ENCODE measurements at places on chromosomes 12 and 14.
A peak's percentile ranks its signal among the peaks of the same experiment; 100 is the strongest.

- no peak for DNase-seq
Observed at GRCh38 chr12:91103101-91103500, 8.2 kb downstream of the LUM start.

DNA sequence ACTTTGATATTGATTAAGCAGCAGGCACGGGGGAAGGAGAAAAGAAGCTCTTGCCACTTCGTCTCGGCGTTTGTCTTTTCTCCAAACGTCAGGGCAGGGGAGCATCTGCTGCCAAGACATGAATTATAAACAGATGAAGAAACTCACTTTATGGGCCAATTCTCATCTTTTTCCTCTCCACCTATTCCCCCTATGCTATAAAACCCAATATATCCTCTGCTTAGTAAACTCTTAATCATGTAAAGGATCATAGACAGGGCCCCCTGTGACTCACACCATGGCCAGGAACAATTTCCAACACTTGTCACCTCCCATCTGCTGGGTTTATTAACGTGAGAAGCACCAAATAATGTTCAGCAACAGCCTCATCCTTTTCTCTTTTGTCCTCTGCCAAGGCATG, 1092.1 kb upstream of the TMEM132C start:
- no peak for DNase-seq

DNA sequence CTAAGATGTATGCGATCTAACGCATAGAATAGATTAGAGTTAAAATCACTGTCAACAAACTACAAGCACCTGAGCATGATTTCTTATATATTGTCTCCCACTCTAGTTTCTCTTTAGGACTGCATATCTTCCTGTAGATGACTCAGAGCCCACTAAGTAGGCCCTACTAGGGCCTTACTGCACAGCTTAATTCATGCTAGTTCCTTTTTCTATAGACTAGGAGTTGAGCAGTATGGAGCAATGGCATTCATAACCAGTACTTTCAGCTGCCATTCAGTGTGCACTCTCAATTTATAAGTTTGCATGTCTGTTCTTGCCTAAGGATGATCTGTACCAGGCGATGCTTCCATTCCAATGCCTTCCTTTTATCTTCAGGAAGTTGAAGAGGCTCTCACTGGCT, 103.5 kb downstream of the METTL25 start:
- DNase-seq: no peak

GRCh38 chr12:116735951-116736599, 1.8 kb downstream of the SPRING1 start:
- peak; percentile 41 for DNase-seq

GRCh38 chr14:68041876-68042354, 222.3 kb downstream of the RAD51B start:
- peak; percentile 8 for DNase-seq

- no peak for DNase-seq
Observed at GRCh38 chr14:23358553-23359166, 6.0 kb upstream of the SLC22A17 start.

DNA sequence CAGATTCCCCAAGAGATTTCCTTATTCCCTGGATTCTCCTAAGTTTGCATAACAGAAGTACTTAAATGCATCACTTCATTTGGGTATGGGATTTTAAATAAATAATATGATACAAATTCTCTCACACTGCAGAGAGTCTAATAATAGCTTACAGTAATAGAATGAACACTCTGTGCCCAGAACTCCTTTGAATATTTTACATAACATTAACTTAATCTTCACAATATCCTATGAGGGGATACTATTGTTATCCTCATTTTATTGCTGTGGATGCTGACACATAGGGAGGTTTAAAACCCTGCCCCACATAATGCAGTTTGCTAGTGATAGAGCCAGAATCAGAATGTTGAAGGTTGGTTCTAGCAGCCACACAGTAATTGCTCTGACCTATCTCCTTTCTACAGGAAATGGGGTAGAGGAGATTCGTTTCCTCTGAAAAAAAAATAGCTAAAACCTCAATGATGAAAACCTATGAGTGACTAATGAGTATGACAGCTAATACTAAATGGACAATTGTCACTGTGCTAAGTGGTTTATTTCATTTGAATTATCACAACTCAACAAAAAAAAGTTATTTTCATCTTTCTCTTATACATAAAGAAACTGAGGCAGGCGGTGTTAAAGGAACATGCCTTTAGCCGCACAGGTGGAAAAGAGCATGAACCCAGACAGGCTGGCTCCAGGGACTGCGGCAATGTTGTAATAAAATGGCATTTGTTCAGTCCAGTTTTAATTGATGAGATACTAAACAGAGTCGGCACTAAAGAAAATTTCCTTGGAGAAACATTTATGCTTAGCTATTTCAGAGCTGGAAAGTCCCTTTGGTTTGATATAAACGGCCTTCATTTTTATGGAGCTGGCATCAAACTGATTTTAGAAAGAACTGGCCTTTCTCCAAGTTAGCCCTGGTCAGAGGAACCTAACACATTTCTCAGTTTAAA, 880.9 kb downstream of the NRXN3 start:
- no peak for DNase-seq

GRCh38 chr14:22928237-22929103, 706 bp downstream of the PRMT5 start:
- no peak for DNase-seq

GRCh38 chr12:71746974-71747611, 7.6 kb upstream of the RAB21 start:
- peak; percentile 67 for DNase-seq

DNA sequence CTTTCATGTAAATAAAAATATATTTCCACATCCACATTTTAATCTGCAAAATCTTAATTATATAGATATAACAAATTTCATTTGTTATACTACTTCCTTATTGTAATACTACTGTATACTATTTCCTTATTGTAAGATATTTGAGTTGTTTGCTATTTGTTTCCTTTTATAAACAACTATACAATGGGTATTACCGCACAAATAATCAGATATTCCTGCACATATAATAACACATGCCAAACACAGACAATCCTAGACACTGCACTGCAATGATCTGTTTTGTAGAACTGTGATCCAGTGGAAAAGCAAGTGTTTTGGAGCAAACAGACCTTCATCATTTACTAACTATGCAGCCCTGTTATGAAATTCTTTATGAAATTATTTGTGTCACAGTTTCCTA, 30.5 kb downstream of the PRKD1 start:
- DNase-seq: no peak

DNA sequence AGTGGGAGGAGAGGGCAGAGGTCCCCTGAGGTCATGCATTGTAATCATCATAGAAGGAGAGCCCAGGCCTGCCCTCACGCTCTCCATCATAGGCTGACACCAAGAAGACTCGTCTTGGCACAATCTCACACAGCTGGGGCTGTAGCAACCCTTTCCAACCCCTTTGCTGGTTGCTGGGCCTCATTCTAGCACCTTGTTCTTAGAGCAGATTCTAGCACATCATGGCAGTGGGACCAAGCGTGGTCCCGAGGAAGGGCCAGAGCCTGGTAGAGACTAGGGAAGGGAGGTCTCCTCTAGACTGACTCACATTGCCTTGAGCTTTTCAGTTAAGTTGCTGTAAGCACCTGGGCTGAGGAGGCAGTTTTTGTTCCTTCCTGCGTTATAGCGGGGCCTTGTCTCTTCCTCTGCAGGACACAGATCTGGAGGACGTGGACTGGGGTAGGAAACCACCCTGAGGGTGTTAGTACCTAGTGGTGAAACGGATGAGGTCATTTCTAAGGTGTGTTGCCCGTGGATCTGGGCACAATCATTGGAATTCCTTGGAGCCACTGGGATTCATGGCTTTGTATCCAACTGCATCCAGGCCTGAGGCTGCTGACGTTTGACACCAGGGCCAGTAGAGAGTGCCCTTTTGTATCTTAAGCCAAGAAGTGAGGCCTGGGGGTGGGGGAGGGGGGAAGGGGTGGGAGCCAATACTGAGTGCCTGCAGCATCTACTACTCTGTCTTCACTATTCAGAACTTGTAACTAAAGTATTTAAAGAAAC, 19.9 kb downstream of the RPS6KL1 start:
- DNase-seq: no peak

DNA sequence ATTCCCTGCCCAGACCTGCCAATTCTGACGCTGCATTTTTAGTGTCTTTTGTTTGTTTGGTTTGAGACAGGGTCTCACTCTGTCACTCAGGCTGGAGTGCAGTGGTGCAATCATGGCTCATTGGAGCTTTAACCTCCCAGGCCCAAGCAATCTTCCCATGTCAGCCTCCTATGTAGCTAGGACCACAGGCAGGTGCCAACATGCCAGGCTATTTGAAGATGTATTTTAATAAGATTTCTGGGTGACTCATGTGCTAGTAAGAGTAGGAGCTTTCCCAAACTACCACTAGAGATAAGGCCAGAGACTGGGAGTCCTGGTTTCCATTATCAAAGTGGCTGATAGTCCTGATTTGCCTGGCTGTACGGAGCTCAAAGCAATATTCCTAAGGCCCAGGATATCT, 693.3 kb downstream of the MED13L start:
- no peak for DNase-seq

DNA sequence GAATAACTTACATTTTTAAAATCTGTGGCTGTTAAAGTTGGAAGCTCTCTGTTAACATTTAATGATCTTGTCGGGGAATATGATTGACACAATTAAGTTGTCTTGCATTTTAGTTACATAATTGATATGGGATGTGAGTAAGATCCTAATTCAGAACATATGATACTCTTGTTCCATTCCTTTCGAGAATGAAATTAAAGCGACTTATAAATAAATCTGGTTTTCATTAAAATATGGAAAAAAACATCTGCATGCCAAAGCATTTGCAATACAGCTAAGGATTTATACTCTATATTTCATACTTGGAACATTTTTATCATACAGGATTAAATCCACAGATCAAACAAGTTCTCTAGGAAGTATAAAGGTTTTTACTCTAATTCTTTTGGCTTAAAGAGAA, 52.0 kb downstream of the SLC38A6 start:
- no peak for DNase-seq

- no peak for DNase-seq
Observed at GRCh38 chr14:72932893-72933292, 6.6 kb downstream of the DCAF4 start.

- no peak for DNase-seq
Observed at GRCh38 chr12:78501825-78502224, 362.7 kb upstream of the SYT1 start.

DNA sequence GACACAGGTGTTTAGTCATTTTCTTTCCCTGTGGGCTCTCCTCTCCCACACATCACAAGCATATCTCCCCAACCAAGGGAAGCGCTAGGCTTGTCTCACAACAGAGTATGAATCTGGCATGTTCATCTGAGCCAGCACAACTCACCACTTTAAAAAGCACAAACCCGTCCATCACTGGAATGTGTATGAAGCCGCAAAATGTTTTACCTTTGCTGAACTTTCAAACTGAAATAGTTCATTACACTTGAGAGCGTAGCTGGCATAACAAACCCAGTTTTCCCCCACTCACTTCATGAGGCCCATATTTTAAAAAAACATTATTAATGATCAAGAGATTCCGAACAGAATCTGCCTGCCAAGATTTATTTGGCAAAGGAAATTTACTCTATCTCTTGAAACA, 15.8 kb downstream of the NID2 start:
- no peak for DNase-seq

GRCh38 chr12:106499628-106500027, 83.2 kb upstream of the RFX4 start:
- DNase-seq: no peak

DNA sequence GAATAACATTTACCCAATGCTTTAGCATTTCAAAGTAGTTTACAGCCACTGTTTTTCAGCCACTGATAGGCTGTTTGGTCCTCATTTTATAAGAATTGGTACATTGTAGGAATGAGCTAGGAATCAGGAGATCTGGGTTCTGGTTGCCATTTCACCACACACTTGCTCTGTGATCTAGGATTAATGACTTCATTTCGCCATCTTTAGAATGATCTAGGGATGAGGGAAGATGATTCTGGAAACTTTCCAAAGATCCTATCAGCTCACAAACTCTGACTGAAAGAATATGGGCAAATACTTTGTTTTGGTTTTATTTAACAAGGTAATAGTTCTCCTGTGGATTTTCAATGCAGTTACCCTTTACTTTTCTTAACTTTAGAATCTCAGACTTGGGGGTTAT, 155.0 kb downstream of the GCH1 start:
- no peak for DNase-seq

- DNase-seq: peak; percentile 34
Observed at GRCh38 chr12:119649202-119649808, 18.6 kb upstream of the PRKAB1 start.

DNA sequence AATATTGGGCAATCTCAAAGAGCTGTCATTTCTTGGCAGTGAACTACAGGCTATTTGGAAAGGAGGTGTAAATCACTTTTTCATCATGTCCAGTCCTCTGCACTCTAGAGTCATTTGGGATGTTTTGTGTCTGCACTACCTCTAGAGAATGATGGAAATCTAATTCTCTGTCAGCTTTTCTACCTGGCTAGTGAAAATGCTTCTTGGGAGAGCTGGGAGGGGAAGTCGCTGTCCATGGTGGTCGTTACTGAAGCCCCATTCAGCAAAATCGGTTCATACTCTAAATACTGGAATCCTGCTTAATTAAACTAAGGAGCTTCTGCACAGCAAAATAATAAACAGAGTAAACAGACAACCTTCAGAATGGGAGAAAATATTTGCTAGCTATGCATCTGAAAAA, 251.8 kb downstream of the APAF1 start:
- DNase-seq: no peak

GRCh38 chr12:110849748-110850403, 3.1 kb downstream of the CCDC63 start:
- no peak for DNase-seq

GRCh38 chr14:98120831-98121464, 1151.0 kb downstream of the BCL11B start:
- DNase-seq: peak; percentile 41

DNA sequence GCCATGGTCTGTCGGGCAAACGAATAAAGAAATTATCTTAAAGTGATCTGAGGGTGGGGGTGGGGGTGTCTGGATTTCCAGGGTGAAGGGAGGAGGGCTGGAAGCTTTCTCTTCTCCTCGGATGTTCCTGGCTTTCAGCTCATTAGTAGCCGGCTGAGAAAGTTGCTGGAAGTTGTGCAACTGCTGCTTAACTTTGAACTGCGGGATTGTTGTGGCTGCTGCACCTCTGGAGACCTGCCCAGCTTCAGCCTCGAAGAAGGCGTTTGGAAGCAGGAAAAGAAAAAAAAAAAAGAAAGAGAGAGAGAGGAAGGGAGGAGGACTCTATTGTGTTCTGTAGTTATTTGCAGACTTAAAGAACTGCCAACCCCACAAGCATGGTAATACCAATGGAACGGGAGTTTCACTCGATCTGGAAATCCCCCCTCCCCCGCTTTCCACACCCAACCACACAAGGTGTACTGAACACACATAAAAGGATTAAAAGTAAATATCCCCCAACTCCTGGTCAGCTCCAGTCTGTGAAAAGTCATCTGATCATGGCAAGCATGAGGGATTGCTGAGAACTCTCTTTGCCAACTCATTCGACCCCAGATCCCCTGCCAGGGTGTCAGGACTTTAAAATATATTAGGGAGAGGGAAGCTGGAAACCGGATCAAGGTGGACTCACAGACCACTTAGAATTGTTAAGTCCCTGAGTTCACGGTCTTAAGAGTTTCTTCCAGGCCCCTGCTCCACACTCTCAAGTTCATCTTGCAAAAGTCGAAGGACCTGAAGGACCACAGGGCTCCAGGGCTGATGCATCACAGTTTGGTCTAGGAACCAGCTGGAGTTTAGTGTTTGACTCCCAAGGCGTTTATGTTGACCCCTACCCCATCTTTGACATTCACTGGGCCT, at the start of gene RASSF9:
Gene RASSF9 (minus strand): TSS at position 213 of the 894 bp plus-strand sequence. CDS start 208 bp downstream, at position 5.
- no peak for DNase-seq
